Activated T-helper 2 cell treated with anti-CD3 and anti-CD28 coated beads, Interferon-gamma antibody, Interleukin-2, Interleukin-4, amounts not matched to agents 10 μg/mL and 5 μg/mL and 100 μg/mL, durations not matched to agents 14 hours and 24 hours and 36 hours (primary cell): ENCODE measurements at places on chromosomes 3 and 15.

DNA sequence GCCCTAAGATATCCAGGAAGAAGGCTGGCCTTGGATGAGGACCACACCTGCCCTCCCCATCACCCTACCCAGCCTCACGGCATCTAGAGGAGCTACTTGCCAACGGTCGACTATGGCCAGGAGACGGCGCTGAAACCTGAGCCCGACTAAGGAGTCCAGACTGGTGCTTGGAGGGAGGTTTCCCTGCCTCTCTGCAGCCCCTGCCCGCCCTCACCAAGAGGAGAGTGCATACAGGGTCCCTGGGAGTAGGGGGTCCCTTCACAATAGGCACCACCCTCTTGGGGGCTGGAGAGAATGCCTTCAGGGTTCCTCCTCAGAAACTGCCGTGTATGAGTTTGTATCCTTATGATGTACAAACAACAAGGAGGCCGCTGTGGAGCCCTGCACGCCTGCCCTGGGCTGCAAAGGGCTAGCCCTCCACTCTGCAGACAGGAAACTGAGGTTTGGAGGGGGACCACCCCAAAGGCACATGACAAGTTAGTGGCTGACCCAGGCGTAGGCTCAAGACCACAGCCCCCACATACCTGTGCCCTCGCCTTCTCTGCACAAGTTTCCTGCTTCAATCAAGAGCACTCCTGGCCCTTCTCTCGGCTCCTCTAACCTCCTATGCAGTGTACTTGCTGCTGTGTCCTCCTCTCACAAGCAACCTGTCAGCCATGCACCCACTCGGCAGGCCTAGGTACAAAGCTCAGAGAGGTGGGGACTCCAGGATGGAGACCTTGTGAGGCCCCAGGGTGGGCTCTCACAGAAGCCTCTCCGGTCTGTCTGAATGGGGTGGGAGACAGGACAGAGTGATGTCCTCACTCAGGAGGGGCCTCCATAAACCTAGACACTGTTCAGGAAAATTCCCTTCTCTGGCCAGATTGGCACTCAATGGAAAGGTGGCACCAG is 7.4 kb downstream of the KLF15 start:
- no peak for DNase-seq

GRCh38 chr3:21390856-21391255 is 360.2 kb downstream of the ZNF385D start:
- no peak for DNase-seq

DNA sequence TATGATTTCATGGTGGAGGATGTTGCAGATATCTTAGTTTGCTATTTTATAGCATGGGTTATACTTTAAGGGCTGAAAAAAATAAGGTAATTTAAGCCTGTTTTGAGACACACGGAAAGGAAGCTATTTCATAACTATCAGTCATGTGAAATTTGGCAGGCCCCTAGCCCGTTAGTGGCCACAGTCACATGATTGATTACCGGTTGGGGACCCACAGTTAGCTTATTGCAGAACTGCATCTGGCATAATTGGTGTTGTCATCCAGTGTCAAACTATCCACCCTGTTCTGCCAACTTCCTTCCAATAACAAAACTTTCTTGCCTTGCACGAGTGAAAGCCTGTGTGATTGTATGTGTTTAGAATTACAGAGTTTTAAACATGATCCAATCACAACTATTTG is 35.2 kb downstream of the FNDC3B start:
- DNase-seq: no peak

- no peak for DNase-seq
Measured at GRCh38 chr3:14391033-14391432, 11.4 kb upstream of the SLC6A6 start.

DNA sequence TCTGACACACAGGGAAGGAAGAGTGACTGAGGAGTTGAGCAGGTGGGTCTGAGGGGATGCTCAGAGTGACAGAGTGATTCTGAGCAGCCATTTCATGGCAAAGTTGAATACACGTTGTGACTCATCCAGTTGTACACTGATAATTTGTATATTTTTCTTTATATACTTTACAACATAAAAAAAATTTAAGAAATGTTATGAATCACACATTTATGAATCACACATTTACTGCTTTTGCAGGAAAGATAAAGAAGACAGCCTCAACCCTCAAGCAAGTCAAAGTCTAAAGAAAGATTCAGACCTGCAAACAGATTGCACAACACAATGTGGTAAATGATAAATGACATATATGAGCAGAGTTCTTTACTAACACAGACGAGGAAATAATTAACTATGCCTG is 21.0 kb upstream of the CHMP2B start:
- no peak for DNase-seq

- DNase-seq: no peak
Measured at GRCh38 chr15:43190178-43190577, 5.0 kb downstream of the CCNDBP1 start.

DNA sequence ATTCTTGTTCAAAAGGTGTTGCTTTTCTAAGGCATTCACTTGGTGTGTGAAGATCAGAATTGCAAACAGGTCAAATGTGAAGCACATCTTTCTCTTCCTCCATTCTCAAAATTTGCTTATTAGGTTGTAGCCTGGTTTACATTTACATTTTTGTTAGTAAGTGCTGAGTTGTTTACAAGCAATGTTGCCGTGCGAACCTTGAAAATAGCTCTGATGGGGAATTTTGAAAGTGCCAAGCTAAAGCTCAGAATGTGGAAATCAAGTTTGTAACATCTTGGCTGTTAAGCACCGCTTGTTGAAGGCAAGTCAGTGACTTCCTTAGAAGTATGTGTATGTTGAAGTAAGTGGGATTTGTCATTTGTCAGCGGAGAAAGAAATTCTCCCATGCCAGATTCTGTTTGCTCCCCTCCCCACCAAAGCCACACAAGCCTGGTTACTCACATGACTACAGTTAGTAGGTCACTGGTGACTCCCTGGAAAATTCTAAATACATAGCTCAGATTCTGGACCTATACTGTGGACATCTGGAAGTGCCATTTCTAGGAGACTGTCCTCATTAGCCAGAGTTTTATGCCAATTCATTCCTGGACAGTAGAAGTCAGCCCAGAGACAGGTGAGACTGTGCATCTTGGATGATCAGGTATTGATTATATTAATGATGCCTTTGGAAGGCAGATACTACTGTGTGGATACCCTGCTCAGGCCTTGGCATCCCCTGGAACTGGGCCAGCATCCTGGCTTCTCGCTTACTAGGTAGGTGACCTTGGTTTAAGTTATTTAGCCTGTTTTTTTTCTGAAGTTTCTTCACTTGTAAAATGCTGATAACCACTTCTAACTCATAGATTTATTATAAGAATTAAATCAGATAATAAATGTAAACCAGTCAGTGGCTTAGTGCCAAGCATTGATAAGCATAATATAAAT is 390.6 kb upstream of the SEMA6D start:
- DNase-seq: no peak

GRCh38 chr3:15630646-15631350 is 29.3 kb downstream of the BTD start:
- no peak for DNase-seq

DNA sequence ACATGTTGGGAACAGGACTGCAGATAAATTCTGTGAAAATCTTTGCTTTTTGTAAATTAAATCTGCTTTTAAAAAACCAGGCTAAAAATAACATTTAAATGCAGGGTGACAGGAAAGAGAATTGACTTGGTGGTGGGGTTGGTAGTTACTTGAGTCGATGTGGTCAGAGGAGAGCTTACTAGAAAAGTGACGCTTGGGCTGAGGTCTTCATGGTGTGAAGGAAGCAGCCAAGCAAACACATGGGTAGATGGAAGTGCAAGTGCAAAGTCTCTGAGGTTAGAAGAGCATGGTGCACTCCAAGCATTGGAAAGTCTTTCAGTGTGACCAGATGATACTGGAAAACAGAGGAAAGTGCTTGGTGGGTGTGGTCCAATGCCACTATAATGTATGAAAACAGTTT is 86.4 kb upstream of the THBS1 start:
- no peak for DNase-seq

GRCh38 chr15:89851673-89852341 is 37.2 kb upstream of the ANPEP start:
- DNase-seq: no peak

DNA sequence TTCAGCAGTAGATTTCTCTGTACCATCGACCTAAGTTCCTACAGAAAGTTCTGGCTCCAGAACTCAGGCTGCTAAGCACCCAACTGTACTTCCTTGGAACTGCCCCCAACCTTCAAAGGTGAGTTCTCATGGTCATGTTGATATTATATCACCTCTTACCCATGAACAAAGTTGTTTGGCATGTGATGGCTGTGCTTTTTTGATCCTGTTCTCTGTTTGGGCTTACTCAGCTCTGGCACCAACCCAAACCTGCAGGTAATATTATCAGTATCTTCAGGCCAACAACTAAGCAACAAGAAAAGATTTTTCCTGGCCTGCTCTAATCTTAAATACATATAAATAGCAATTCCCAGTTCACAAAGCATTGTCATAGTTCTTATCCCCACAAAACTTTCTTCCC is 318.7 kb upstream of the LMCD1 start:
- DNase-seq: no peak

DNA sequence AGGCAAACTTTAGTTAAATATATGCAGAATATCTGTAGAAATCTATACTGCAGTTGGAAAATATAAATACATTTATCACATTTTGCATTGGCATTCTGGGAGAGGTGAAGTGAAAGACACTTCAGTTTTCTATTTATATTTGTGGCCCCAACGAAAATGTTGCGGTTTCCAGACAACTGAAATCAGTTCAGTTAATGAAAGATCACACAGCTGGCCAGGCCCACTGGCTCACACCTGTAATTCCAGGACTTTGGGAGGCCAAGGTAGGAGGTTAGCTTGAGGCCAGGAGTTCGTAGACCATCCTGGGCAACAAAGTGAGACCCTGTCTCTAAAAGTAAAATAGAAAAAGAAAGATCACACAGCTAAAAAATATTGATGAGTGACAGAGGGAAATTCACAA is 11.9 kb upstream of the CLASP2 start:
- DNase-seq: no peak

GRCh38 chr15:100254285-100254684 is 87.5 kb downstream of the ADAMTS17 start:
- DNase-seq: no peak
